Large intestine (tissue), 12 donors: ENCODE measurements at places on chromosomes 1 and 21.

GRCh38 chr1:201783572-201783971 lies 45.4 kb upstream of the IPO9 start:
- no peak for DNase-seq

GRCh38 chr1:61808968-61809367 lies 66.7 kb downstream of the PATJ start:
- DNase-seq = no peak

DNA sequence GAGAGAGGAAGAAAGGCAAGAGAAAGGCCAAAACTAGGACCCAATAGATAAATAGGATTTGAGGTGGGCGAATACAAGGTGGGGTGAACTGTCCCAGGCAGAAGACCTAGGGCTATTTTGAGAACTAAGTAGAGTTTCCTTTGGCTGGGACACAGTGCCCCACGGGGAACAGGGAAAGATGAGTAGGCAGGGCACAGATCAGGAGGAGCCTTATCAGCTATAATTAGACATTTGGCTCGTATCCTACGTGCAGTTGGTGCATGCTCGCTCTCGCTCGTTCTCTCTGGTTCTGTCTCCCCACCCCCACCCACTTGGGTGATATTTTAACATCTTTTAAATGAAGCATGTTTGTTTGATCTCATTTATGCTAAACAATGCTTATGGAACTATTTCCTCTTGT lies 235.0 kb upstream of the JUN start:
- DNase-seq = no peak

- DNase-seq = peak; percentile 42
Observed at GRCh38 chr1:45516036-45516435, 5.6 kb downstream of the PRDX1 start.

DNA sequence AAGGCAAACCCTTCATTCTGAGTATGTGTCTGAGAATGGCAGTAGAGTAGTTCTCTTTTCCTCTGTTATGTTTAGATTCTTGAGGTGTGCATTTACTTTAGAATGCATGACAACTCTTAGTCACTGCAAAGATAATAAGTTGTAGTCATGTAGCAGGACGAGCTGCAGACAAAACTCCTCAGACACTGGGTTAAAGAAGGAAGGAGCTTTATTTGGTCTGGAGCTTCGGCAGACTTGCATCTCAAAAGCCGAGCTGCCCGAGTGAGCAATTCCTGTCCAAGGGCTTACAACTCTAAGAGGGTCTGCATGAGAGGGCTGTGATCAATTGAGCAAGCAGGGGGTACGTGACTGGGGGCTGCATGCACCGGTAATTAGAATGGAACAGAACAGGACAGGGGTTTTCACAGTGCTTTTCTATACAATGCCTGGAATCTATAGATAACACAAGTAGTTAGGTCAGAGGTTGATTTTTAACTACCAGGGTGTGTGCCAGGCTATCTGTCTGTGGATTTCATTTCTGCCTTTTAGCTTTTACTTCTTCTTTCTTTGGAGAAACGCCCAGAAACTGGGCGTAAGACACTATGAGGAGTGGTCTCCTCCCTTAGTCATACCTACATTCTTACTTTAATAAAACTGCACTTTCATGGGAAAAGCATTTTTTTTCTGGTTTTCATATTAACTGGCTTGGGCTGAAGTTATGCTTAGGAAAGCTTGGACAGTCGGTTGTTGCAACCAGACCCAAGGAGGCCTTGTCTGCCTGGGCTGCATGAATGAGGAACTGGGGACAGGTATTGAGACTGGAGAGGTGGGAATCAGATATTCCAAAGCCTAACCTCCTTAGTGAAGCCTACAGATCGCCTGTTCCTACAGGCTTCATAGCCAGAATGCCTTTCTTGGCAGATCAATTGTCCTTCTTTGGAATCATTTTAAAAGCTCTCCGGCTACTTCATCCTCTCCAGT lies 115.1 kb downstream of the RHOU start:
- peak; percentile 65 for DNase-seq

GRCh38 chr1:3163356-3163755 lies 94.4 kb downstream of the PRDM16 start:
- no peak for DNase-seq

DNA sequence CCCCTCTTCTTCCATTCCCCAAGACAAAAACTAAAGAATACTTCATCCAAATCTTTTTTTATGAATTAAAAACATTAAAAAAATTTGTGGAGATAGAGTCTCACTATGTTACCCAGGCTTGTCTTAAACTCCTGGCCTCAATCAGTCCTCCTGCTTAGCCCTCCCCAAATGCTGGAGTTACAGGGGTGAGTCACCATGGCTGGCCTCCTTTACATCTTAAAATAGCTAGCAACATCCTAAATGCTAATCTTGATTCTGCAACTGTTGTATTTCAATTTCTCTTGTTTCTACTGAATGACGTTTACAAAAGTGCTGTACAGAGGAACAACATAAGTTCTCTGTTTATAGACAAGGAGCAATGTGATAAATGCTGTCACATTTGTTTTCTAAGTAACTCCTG lies 483.5 kb downstream of the ADGRL2 start:
- no peak for DNase-seq
